ENCODE measurements at places on chromosomes 3 and 15.

GRCh38 chr3:123618768-123619484 lies 34.1 kb upstream of the HACD2 start:
- DNase-seq, result no peak

DNA sequence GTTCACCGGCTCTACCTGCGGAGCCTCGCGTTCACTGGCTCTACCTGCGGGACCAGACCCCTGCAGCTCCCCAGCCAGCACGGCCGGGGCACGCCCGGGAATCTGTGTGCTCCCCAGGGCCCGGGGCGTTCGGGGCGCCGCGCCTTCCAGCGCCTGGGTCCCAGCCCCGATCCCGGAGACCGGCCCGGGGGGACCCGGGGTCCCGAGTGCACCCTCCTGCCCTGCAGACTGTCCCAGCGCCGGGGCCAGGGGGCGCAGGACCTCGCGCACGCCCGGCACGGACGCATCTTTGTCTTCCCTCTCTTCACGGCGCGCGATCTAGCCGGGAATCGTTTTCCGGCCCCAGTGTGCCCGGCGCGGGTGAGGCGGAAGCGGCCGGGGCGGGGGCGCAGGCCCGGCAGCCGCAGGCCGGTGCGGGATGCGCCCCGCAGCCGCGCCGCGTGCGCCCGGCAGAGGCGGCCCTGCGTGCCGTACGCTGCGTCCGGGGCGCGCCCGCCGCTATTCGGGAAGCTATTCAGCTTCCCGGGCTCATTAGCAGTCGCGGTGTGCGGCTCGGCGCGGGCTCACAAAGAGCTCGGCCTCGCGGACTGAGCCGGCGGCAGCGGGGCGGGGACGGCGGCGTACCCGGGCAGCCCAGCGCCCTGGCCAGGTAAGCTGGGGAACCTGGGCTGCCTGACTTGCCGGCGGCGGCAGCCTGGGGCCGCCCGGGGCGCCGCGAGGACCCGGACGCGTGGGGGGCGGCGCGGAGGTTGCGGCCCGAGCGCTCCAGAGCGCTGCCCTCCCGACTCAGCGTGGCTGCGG lies at the start of gene APBA2:
Gene APBA2 (plus strand): TSS at position 345 of the 801 bp plus-strand sequence. CDS start 167,911 bp downstream, outside the sequence.
- no peak for DNase-seq

DNA sequence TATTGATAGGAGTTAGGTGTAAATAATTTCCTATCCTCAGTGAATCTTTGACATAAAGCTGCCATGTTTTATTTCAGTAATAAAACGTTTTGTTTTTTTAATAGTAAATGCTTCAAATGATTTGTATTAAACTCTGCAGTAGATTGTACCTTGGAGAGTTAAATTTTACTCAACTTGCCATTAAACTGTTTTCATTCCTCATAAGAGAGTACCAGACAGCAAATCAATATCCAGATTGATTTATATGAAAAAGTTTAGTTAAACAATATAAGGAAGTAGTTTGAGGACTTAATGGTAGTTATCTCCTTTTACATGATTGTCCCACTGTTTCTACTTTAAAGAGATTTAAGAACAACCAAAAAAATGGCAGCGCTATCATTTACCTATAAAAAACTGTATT lies 18.4 kb downstream of the ALDH1A2 start:
- no peak for DNase-seq

GRCh38 chr3:166713787-166714186 lies 666.3 kb downstream of the ZBBX start:
- no peak for DNase-seq

DNA sequence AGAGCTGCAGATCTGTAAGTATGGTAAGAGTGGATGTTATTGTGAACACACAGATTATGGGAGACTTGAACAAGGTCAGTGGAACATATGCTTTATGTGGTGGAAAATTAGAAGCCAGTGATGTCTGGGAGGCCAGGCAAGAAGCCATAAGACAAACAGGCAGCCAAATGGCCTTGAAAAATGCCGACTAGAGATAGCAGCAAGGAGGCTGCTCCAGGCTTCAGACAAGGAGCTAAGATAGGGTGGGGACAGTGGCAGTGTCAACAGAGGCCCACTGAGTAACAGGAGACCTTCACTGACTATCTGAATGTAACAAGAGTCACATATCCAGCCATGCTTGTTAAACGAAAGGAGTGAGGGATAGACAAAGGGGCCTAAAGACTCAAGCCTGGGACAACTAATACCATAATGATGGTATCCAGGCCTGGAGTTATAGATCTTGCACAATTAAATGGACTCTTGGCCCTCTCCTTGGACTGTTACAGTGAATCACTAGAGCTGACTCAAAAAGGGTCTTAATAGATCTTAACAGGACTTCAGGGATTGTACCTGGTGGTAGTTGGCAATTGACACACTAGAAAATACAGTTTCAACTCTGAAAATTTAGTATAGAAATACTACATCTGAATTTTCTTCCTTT lies 50.6 kb downstream of the CFAP20DC start:
- no peak for DNase-seq

DNA sequence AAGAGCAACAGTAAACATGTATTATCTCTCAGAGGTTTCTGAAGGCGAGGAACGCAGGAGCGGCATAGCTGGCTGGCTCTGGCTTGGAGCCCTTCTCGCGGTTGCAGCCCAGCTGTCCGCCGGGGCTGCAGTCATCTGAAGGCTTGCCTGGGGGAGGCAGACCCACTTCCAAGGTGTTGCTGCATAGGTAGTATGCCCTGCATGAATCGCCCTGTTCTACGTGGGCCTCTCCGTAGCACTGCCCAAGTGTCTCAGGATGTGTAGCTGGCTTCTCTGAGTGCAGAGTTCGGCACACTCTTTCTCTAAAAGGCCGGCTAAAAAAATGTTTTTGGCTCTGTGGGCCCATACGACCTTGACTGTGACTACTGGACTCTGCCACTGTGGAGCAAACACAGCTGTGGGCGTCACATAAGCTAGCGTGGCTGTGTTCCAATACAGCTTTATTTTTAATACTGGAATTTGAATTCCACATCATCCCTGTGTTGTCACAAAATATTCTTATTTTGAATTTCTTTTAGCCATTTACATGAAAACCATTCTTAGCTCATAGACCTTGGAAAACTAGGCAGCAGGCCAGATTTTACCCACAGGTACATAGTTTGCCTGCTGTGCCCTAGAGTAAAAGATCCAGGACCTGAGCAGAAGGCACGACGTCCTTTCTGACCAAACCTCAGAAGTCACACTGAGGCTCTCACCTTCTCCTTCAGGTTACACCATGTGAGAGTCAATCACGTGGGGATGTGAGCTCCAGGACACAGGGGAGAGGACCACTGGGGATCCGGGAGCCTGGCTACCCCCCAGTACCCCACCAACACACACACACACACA lies 55.9 kb downstream of the PGPEP1L start:
- DNase-seq, result no peak

DNA sequence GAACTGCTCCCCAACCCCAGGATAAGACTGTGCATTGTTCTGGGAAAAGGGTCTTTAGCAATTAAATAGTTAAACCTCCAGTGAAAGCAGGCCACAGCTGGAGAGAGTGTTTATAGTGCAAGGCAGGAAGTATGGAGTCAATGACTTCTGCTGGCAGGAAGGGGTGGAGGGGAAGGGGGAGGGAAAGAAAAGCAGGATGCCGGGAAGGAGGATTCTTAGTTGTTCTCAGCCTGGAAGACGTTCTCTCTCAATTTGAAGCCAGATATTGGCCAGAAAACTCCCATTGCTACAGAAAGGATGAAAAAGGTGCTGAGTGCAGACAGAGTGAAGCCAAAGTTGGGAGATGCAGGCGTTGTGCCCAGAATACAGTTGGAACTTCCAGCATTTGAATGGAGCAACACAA lies 35.7 kb upstream of the ACTL6A start:
- no peak for DNase-seq

DNA sequence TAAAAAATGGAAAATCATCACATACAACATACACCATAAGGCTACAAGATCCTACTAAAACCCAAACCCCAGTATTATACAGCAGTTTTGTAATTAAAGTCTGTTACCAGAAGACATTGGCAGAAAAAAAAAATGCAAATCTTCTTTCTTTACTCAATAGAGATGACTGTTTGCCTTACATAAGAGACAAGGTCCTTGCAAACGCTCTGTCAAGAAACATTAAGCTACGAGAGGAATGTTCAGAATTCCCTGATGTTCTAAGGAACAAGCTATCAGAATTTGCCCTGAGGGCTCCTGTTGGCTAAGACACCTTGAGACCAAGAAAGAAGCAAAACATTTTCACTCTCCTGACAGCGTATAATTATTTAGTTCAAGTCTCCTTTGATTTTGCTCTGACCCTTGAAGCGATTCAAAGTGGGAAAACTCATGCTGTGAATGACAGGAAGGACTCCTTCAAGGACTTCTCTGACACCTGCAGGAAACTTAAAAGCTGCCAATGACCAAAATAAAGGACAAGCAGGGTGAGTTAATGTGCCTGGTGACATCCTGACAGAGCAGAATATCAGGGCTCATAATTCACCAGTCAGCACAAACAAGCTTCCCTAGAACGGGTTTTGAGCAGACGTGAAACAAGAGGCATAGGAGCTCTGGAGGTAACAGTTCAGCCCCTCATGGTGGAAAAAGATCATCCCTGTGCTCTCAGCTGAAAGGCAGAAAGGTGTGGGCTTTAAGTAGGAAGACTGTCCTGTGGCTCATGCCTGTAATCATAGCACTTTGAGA lies 2.5 kb downstream of the SCAMP2 start:
- DNase-seq, result no peak

DNA sequence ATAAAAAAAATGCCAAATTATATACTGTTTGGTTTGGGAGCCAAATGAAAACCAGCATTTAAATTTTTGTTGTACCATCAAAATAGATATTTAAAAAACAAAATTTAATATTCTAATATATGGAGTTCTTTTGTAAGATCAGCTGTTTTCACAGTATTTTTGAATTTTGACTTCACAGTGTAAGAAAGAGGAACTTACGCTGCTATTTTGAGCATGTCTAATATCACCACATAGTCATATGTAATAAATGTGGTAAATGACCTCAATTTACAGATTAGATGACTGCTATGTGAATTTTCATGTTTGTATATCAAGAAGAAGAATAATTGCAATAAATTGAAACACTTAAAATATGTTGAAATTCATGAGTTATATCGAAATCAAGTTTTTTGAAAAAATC lies 189.6 kb downstream of the ARRDC4 start:
- DNase-seq, result no peak

DNA sequence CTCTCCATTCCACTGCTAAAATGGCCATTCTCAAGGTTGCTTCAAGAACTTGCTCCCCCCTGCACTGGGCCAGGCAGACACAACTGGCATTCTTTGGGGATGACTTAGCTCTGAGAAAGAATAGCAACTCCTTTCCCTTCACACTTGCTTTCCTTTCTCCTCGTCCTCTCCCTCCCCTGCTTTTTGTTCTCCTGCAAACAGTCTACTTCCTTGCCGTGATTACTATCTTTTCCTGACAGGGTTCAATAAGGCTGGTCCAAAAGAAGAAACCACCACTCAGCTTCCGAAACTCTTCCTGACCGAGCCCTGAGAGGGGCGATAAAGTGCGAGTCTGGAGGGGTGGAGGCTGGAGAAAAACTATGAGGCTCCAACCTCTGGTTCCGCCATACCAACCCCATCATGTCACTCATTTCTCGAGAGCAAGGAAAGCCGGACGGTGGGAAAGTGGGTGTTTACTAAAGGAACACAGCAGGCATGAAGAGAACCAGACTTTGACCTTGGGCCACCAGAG lies 5.0 kb downstream of the AMOTL2 start:
- DNase-seq, result no peak

- DNase-seq, result no peak
Measured at GRCh38 chr3:129060276-129061022, at the start of gene GP9. GP9 (plus strand) TSS chr3:129060779; CDS start chr3:129061740, 961 bp downstream.

DNA sequence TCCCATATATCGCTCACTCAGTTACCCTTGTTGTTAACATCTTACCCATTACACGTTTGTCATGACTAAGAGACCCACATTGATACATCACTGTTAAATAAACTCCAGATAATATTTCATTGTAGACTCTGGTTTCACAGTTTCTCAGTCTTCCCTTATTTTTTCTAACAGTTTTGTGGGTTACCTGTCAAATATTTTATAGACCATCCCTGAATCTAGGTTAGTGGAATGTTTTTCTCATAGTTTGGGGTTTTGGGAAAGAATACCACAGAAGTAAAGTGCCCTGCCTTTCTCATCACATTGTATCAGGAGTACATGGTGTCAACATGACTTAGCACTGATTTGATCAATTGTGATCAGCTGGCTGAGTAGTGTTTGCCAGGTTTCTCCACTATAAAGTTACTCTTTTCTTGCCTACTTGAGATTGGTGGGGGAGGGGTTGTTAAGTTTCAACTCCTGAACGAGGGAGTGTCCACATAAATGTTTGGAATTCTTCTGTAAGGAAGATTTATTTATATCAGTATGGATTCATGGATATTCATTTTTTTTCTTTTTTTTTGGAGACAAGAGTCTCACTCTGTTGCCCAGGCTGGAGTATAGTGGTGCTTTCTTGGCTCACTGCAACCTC lies 25.9 kb downstream of the RNF111 start:
- DNase-seq, result no peak

- DNase-seq, result no peak
Measured at GRCh38 chr3:54344601-54345231, 222.4 kb downstream of the CACNA2D3 start.

- no peak for DNase-seq
Measured at GRCh38 chr3:179942553-179943075, 94.1 kb downstream of the PEX5L start.

- no peak for DNase-seq
Measured at GRCh38 chr3:156952011-156952410, 125.9 kb downstream of the LEKR1 start.

DNA sequence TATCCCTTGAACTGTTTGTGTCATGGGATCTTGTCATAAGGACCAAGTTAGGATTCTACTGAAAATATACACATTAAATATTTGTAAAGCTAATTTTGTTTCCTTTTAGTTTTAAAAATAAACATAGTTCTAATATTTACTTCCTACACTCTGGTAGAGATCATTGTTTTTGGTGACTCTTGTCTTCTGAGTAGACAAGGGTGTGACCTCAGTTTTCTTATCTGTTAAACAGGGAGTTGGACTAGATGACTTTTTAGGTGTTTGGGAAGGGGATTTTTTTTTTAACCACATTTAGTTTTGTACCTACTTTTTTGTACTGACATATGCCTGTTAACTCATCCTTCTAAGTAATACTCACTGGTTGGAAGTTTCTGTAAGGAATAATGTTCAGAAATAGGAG lies 30.8 kb downstream of the PLS1 start:
- no peak for DNase-seq

DNA sequence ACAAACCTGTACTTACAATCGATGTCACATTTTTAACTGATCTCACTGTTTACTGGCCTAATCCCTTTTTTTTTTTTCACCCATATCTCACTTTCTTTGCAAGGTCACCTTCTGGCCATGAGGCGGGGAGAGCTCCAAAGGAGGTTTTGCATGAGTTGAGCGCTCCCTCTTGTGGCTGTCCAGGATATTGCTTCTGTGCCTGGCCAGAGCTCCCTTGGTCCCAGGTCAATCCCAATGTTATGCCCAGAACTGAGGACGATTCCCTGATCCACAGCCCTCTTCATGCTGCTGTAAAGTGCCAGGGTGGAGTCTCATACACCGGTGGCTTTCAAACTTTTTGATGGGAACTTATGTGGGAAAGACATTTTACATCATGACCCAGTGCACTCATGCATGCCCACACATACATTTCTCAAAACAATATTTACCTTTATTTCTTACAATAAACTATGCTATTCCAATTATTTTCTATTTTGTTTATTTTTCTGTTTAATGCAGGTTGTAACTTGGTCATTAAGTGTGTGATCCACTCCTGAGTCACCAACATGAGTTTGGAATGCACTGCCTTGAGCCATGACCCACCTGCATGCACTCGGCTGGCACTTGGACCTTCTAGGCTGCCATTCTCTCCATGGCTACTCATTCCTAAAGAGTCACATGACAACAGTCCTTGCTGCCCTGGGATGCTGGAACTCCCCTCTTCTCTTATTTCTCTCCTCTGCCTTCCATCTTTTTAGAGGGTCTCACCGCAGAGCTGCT lies 9.6 kb upstream of the SST start:
- DNase-seq, result peak; percentile 26

All from stimulated activated CD8-positive, alpha-beta memory T cell treated with anti-CD3 and anti-CD28 coated beads, Interleukin-15, amount 100 ng/mL, for 48 hours (primary cell).